ENCODE measurements at places on chromosomes 11 and 22. TPM values are rescaled to one million over a fixed set of nuclear protein-coding genes. Genes with fewer than 3 reads are reported as not detected.

- DNase-seq = no peak
These were observed 520.2 kb downstream of the METTL15 start for GRCh38 chr11:28628412-28628811.

DNA sequence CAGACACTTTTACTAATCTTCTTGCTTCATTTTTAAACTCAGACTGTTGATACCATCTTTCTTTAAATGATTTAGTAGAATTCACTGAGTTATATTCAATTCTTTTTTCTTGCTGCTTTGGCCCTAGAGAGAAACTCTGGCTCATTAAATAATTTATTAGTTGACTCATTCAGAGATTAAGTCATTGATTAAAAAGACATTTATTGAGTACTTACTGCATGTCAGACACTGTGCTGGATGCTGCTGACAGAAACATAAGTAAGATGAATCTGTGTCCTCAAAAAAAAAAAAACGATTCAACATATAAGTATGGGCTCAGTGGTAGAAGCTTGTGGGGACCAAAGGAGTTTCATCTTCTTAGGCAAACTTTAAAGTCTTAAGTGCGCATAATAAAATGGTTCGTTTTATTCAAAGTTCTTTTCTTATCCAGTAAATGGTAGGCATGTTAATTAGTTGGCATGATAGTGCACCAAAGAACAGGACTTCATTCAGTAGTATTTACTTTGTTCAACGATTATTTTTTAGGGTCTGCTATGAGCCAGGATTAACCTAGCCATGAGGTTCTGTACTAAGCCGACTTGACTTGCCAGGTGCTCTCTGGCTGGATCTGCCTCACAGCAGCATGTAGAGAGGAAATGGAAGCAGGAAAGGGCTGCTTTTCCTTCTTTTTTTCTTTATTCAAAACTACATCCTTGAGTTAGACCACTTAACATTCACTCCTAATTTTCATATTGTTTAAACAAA is 281.0 kb upstream of the CTSC start:
- no peak for DNase-seq

DNA sequence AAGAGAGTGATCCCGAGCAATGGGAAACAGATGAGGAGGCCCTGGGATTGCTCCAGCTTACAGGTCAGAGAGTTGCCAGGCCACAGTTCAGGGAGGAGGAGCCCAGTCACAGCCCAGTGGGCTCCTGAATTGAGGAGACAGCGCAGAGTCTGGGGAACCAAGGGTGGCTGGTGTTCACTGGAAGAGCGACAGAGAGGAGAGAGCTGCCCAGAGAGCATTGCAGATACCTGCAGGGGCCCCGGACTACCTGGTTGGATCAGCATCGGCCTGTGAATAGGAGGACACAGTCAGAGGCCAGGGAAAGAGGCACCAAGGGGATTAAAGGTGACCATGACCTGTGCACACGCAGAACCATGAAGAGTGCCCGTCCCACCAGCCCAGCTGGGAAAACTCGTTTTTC is 648.6 kb downstream of the TBC1D22A start:
- no peak for DNase-seq

- no peak for DNase-seq
These were observed 752.4 kb downstream of the NELL1 start for GRCh38 chr11:21421711-21422329.

- no peak for DNase-seq
These were observed 34.6 kb downstream of the DKK3 start for GRCh38 chr11:11973866-11974265.

GRCh38 chr22:39248254-39248653 is 3.5 kb upstream of the PDGFB start:
- DNase-seq = no peak

Gene ISX
- not detected for total RNA-seq

Gene C11orf65
- 0.68 TPM for total RNA-seq
